Stimulated activated CD4-positive, alpha-beta T cell treated with anti-CD3 and anti-CD28 coated beads, Interleukin-15, amount 100 ng/mL, for 1 hour (primary cell): ENCODE measurements at places on chromosomes 1 and 21.

- no peak for DNase-seq
Measured at GRCh38 chr1:67020304-67020703, 33.6 kb downstream of the SLC35D1 start.

DNA sequence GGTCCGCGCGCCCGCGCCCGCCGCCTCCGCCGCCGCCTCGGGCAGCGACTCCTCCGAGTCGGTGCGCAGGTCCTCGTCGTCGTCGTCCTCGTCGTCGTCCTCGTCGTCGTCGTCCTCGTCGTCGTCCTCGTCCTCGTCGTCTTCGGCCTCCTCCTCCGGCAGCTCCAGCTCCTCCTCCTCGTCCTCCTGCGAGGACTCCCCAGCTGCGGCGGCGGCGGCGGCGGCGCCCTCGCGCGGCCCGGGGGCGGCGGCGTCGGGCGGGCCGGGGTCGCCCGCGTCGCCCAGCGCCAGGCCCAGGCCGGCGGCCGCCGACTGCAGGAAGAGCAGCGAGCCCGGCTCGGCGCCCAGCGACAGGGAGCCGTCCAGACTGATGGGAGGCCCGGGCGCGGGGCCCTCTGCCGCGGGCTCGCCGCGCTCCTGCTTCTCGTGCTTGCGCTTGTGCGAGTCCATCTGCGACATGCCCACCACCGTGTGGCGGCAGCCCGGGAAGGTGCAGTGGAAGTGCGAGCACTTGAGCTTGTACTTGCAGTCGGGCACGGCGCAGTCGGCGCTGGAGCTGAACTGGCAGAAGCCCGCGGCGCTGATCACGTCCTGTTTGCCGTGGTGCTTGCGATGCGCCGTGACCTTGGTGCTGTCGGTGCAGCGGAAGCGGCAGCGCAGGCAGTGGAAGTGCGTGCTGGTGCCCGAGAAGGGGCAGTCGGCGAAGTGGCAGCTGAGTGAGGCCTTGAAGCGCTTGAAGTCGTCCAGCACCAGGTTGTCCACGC is 157.3 kb downstream of the CASZ1 start:
- DNase-seq, result no peak

DNA sequence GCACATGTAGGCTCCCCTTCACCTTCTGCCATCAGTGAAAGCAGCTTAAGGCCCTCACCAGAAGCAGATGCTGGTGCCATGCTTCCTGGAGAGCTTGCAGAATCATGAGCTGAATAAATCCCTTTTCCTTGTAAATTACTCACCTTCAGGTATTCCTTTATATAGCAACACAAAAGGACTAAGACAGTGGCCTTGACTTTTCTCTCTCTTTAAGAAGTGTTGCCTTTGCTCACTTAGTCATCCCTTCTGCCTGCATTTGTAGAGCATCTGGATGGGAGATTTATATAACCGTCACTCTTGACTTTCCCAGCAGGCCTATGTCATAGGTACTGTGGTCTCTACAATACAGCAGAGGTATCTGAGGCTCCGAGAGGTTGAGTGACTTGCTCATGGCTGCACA is 3.7 kb downstream of the PCSK9 start:
- DNase-seq, result no peak

GRCh38 chr1:91579658-91580228 is 79.1 kb downstream of the CDC7 start:
- no peak for DNase-seq

GRCh38 chr1:53731043-53731600 is 7.8 kb downstream of the GLIS1 start:
- no peak for DNase-seq

- DNase-seq, result no peak
Measured at GRCh38 chr1:234611225-234611846, 1.4 kb upstream of the IRF2BP2 start.

DNA sequence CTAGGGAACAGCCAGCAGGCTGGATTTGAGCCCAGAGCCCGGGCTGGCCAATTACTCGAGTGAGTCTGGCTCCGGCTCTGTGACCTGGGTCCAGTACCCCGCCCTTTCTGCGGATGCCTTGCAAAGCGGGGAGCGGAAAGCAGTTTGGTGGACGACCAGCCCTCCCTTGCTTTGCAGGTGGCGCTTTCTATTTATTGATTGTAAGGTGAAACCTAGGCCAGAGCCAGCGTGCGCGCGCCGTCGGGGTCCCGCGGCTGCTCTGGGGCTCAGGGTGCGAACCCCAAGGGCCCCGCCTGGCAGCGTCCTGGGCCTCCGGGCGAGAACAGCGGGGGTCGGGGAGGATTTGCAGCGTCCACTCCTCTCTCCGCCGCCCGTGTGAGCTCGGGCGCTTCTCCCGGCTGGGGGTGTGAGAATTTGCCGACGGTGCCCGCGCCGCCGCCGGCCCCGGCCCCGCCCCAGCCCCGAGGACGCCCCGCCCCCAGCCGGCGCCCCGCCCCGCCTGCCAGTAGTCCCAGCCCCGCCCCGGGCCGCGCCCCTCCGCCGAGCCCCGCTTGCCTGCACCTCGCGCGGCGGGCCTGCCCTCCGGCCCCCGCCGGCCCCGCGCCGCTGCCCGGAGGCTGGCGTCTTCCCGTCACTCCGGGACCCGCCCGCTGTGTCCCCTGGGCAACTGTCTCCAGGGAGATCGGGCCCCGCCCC is 37.6 kb downstream of the PIK3CD start:
- peak; percentile 72 for DNase-seq

- no peak for DNase-seq
Measured at GRCh38 chr1:111738133-111738435, 1.1 kb downstream of the INKA2 start.

GRCh38 chr1:171985639-171986038 is 144.3 kb downstream of the DNM3 start:
- no peak for DNase-seq

- no peak for DNase-seq
Measured at GRCh38 chr1:234581063-234581714, 28.8 kb downstream of the IRF2BP2 start.

DNA sequence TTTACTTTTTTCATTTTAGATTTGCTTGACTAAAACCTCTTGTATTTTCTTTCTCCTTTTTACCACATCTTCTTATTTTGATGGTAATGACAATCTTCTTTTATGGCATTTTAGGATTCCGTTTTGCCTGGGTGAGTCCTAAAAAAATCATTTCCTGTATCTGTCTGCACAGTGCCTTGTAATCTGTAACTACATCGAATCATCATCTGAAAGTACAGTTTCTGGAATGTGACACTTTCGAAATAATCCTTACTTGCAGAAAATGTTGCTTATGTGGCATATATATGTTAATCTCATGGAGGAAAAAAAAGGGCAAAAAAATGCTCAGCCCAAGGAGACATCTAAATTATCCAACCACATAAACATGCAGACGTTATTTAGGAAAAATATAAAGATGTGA is 29.0 kb downstream of the GREM2 start:
- no peak for DNase-seq

- DNase-seq, result no peak
Measured at GRCh38 chr1:58933599-58933926, 149.7 kb upstream of the JUN start.

- no peak for DNase-seq
Measured at GRCh38 chr1:161033751-161034150, 5.0 kb downstream of the TSTD1 start.

DNA sequence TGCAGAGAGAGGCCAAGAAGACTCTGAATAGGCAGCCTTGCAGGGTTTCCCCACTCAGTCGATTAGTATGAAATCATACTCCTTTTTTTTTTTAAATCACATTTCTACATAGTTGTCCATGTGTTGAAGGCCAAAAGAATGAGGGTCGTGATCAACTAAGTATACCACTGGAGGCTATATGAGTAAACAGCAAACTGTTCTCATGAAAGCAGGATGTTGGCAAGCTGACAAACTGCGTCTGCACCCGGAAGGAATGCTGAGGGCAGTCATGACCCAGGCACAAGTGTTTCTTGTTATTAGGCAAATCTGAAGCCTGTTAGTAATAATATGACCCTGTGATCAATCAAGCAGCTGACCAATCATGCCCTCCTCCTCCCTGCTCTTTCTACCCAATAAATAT is 213.2 kb downstream of the USH2A start:
- no peak for DNase-seq

GRCh38 chr1:106276871-106277270 is 779.6 kb upstream of the PRMT6 start:
- DNase-seq, result no peak

DNA sequence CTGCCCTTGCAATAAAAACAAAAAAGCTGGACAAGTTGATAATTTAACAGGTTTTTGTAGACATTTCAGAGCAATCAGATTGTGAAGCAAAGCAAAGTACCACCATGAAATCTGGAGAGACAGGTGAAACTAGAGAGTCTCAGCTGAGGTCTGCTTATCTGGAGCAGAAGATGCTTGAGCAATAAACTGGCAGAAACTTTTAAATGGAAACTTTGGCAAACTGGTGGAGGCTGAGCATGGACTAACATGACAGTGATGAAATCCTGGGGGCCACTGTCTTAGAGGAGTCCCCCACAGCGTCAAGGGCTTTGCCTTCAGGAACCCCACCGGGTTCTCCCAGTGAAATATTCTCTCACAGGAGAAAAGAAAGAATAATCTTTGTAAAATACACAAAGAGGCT is 416.3 kb upstream of the B3GALT2 start:
- DNase-seq, result no peak

DNA sequence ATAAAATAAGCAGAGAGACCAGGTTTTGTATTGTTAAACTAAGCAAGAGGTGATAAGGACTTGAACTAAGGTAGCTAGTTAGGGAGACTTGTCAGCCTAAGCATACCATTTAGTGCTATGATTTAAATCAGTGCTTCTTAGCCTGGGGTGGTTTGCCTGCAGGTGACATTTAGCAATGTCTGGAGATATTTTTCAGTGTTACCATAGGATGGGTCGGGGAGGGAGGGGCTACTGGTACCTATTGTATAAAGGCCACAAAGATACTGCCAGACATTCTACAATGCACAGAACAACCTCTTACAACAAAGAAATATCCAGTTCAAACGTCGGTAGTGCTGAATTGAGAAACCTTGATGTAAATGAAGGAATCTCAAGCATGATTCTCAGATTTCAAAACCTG is 3.3 kb downstream of the ATP5PB start:
- DNase-seq, result no peak

- DNase-seq, result no peak
Measured at GRCh38 chr1:97654876-97655585, 265.8 kb downstream of the DPYD start.

GRCh38 chr21:28799926-28800325 is 192.8 kb downstream of the LTN1 start:
- DNase-seq, result no peak

GRCh38 chr1:210385228-210385627 is 56.5 kb downstream of the HHAT start:
- no peak for DNase-seq

DNA sequence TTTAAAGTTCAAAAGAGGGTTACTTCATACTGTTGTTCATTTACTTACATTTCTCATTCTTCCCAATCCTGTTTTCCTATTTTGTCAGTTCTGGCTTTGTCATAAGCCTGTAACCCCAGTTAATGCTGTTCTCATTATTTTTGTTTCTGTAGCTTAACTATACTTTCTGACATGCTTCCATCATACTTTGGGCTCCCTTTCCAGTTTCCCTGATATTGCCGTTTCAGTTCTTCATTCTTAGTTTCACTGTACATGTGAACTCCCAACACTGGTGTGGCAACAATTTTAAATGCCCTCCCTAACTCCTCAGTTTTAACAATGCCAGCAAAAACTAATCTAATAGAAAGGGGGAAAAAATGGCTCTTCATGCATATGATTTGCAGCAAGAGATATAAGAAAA is 456.7 kb downstream of the LMO4 start:
- DNase-seq, result no peak

GRCh38 chr21:36504067-36505058 is 24.4 kb upstream of the CLDN14 start:
- no peak for DNase-seq

- no peak for DNase-seq
Measured at GRCh38 chr1:176954242-176954641, 210.3 kb downstream of the ASTN1 start.

DNA sequence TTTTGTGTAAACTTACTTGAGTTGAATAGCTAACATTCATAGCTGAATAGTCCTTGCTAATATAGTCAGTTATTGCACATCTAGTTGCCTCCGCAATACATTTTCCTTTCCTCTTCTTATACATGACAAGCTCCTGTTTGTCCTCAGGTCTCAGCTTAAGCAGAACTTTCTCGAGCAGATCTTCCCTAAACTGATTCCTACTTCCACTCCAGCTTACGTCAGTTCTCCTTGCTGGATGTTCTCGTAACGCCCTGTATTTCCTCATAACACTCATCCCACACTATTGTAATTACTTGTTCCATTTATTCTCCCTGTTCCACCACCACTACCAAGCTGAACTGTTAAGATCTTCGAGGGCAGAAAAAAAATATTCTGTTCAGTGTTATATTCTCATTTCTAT is 15.1 kb upstream of the OMA1 start:
- DNase-seq, result no peak

- DNase-seq, result no peak
Measured at GRCh38 chr1:36497207-36497606, 14.5 kb upstream of the CSF3R start.

GRCh38 chr21:46605767-46606426 is 1.0 kb upstream of the S100B start:
- DNase-seq, result no peak

- no peak for DNase-seq
Measured at GRCh38 chr1:31244326-31244725, 4.6 kb upstream of the NKAIN1 start.

GRCh38 chr1:245583575-245584330 is 429.0 kb downstream of the KIF26B start:
- no peak for DNase-seq

- DNase-seq, result no peak
Measured at GRCh38 chr1:146051452-146051851, 29.9 kb upstream of the HJV start.

DNA sequence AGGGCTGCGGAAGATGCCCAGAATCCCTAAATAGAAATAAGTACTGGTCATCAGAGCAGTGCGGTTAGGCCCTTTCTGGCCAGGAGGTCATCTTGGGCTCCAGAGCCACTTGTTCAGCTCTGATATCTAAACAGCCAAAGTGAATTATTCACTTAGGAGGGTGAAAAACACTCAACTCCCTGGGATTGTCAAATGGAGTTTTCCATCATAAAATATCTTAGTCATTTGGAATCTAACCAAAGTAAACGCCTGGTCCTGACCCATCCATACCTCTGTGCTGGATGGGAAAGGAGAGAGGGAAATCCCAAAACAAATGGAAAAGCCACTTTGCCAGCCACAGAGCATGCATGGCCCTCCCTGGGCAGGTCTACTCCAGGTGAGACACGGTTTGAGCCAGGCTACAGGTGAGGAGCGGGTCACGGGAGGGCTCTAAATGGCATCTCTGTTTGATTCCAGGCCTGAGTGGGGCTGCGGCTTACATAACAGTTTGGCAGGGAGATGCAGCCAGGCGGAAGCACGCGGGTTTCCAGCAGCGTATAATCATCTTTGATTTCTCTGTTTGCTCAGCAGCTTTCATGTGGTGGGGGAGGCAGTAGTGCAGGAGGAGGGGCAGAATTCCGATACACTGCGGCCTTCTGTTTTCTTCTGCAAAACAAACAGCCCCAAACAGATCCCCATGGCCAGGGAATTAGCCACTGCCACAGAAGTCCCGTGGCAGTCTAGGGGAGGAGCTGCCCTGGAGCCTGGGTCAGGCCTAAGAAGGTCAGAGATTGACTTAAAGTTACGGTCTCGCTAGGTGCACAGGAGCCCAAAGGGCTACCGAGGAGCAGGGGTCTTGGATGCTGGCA is 59.1 kb upstream of the ZNF648 start:
- no peak for DNase-seq

GRCh38 chr1:167955915-167956314 is 19.0 kb upstream of the MPC2 start:
- DNase-seq, result no peak
